ENCODE measurements at places on chromosomes 12 and 14.

DNA sequence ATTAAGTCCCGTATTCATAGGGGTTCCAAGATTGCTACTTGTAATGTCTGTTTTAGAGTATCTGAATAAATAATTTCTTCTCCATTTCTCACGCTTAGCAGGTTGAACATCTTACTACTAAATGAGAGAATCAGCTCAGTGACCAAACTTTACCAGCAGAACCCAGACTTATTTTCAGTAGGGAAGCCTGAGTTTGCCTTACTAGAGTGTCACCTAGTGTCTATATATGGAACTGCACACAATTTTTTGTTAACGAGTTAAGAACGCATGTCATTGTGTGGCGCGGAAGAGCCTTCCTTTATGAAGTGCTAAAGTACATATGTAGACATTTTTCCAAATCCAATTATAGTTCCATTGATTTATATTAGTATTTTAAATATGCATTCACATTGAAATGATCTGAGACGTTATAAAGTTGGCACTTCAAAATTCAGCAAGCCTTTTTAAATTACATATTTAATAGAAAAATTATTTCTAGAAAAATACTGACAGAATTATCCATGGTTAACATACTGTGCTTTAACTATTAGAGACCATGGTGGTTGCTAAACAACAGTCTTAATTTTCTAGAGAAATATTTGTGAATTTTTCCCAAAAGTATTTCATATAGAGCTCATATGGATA is 88.3 kb downstream of the RPS29 start:
- peak; percentile 70 for DNase-seq

- no peak for DNase-seq
These were observed 158.5 kb downstream of the CALM1 start for GRCh38 chr14:90555126-90556011.

DNA sequence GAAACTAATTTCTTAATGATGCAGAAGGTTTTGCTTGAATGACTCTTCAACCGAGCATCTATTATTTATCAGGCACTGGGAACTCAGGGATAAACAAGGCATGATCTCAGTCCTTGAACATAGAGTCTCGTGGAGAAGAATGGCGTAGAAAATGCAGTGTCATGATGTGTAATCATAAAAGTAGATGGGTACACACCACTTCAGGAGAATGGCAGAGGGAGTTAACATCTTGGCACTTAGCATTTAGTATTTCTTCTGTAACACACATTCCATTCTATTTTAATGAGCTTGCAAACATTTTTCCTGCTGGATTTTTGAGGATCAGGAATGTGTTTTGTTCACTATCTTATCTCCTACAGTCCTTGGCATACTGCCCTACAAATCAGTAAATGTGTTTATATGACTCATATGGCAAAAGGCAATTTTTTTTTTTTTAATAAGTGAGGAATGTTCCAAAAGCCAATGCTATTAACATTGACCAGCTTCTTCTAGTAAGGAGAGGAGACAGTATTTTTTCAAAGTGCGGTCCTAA is 3.8 kb downstream of the TXNRD1 start:
- DNase-seq: peak; percentile 98

DNA sequence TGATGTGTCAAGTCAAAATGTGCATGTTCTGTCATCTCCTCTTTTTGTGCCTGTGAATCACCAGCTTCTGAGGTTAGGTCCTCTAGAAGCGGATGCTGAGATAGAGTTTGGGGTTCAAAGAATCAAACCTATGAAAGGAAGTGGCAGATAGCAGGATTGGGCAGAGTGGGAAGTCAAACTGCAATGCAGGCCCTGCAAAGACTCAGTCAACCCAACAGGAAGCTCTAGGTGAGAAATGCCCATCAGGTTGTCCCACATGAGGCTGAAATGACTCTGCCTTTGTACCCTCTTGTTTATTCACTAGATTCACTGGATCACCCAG is 4.5 kb upstream of the MIA2 start:
- no peak for DNase-seq

GRCh38 chr12:116540622-116541152 is 18.5 kb upstream of the MAP1LC3B2 start:
- DNase-seq: no peak

GRCh38 chr14:51573607-51574006 is 78.1 kb upstream of the FRMD6 start:
- DNase-seq: no peak

DNA sequence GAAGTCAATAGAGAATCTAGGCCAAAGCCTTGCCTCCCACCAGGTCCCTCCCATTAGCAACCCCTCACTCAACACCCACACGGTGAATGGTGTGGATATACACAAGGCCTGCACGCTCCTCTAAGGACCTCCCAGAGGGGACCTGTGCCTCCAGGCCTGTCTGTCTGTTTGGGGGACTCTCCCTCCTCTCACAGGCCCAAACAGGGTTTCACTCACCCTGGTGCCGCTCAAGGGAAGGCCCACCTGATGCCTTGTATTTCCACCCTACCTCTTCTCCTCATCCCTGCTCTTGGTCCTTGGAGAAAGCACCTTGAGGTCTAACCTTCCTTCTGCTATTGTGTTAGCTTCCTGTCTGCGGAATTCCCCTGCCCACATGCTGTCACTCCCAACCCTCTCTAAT is 4.4 kb downstream of the SDR9C7 start:
- no peak for DNase-seq

- no peak for DNase-seq
These were observed 1.2 kb downstream of the FLRT2 start for GRCh38 chr14:85531141-85531586.

GRCh38 chr12:53964315-53964713 is 8.6 kb upstream of the HOXC11 start:
- DNase-seq: no peak

- peak; percentile 38 for DNase-seq
These were observed 6.0 kb downstream of the DMAC2L start for GRCh38 chr14:50318031-50318626.

DNA sequence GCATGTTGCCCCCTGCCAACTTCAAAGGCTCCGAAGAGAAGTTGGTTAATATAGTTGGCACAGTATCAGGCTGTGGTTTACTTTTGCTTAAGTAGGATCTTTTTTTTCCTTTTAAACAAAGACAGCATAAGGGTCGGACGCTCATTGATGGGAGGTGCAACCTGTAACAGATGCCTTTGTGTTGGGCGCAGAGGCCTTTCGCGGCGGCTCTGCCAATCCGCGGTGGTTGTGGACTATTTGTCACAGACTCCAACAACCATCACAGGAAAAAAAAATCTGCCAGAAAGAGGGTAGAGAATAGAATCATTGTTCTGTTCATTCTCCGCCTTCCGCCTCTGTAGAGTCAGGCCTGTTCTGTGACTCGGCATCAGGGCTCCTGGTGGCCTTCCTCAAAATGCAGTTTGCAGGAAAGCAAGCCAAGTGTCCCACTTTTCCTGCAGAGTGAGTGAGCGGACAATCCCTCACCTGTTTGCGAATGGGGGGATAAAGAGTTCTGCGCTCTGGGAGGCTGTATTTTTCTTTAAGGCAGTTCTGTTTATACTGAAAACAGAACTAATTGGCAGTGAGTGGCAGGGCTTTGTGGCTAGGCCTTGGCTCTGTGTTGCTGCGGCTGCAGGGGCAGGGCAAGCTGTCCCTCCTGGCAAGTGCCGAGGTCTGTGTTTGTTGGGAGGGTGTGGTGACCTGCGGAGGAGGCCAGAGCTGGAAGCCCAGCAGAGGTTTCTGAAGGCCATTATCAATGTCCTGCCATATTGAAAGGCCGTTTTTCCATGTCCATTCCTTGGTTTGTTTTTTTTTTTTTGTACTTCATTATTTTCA is 83.0 kb upstream of the PIWIL1 start:
- DNase-seq: no peak
